Neural progenitor cell (in vitro differentiated cells): ENCODE measurements at places on chromosomes 3 and 15. TPM values are rescaled to one million over a fixed set of nuclear protein-coding genes. Genes with fewer than 3 reads are reported as not detected.
A peak's percentile ranks its signal among the peaks of the same experiment; 100 is the strongest.

ANKUB1 gene
- not detected in 2 replicates for total RNA-seq

ITIH4 gene
- 1.1 and 2.4 TPM in 2 replicates for total RNA-seq

DNA sequence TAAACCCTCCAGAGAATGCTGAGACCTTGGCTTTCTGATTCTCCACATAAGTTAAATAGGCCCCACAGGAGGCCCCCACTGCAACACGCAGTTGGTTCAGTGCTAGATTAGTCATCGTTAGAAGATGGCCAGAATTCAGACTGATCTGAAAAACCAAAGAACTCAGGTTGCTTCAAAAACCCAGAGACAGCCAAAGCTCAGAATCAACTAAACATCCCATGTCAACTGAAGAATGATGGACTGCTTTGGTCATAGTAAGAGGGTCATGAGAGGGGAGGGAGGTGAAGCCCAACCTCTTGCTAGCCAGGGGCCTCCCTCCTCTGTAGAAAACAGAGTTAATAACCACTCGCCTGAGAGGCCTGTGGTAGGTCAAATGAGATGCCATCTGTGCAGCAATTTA, 93.1 kb downstream of the AKAP13 start:
- H3K4me1 ChIP-seq, result peaks cover 50% of the 10 kb centered on the region
- H3K27ac ChIP-seq, result no peak overlapping the region
- H3K4me3 ChIP-seq, result no peak overlapping the region
- no peak for DNase-seq

GRCh38 chr3:52774066-52774713, 3.2 kb upstream of the ITIH1 start:
- no peak overlapping the region for H3K4me3 ChIP-seq
- no peak for DNase-seq
- H3K27ac ChIP-seq, result no peak overlapping the region
- H3K27me3 ChIP-seq, result no peaks in the 10 kb centered on the region

- peaks cover 8% of the 10 kb centered on the region for H3K4me1 ChIP-seq
- no peak for DNase-seq
- H3K27me3 ChIP-seq, result no peaks in the 10 kb centered on the region
Measured at GRCh38 chr3:184791171-184791570, 20.8 kb upstream of the VPS8 start.

- no peak overlapping the region for H3K4me3 ChIP-seq
- no peaks in the 10 kb centered on the region for H3K36me3 ChIP-seq
- H3K27me3 ChIP-seq, result no peaks in the 10 kb centered on the region
- no peak for DNase-seq
- no peak overlapping the region for H3K27ac ChIP-seq
- H3K4me1 ChIP-seq, result no peaks in the 10 kb centered on the region
Measured at GRCh38 chr15:90295270-90295648, 29.8 kb downstream of the NGRN start.

GRCh38 chr3:117473981-117474538, 764.5 kb downstream of the TUSC7 start:
- no peak overlapping the region for H3K27ac ChIP-seq
- peaks cover 7% of the 10 kb centered on the region for H3K4me1 ChIP-seq
- H3K4me3 ChIP-seq, result no peak overlapping the region
- H3K27me3 ChIP-seq, result no peaks in the 10 kb centered on the region
- no peaks in the 10 kb centered on the region for H3K36me3 ChIP-seq

DNA sequence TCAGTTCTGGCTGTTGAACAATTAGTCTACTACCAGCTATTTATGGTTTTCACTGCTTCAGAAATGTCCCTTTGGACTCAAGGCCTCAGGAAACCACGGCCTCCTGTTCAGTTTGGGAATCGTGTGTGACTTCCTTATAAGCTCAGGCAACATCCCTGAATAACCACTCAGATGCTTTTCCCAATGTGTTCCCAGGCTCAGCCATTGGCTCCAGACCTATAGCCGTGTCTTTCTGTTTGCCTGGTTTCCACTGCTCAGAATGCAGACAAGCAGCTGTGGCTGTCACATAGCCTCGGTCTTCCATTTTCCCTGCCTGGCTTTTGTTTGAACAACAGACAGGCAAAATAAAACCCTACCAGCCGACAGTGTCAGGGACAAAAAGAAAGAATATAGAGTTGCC, 63.2 kb upstream of the ATP2B2 start:
- no peaks in the 10 kb centered on the region for H3K4me1 ChIP-seq
- no peaks in the 10 kb centered on the region for H3K27me3 ChIP-seq
- no peak for DNase-seq
- H3K4me3 ChIP-seq, result no peak overlapping the region
- no peak overlapping the region for H3K27ac ChIP-seq

GRCh38 chr3:128004661-128005060, 47.6 kb upstream of the SEC61A1 start:
- no peak for DNase-seq
- no peak overlapping the region for H3K4me3 ChIP-seq
- H3K27ac ChIP-seq, result no peak overlapping the region
- peaks cover 19% of the 10 kb centered on the region for H3K4me1 ChIP-seq

DNA sequence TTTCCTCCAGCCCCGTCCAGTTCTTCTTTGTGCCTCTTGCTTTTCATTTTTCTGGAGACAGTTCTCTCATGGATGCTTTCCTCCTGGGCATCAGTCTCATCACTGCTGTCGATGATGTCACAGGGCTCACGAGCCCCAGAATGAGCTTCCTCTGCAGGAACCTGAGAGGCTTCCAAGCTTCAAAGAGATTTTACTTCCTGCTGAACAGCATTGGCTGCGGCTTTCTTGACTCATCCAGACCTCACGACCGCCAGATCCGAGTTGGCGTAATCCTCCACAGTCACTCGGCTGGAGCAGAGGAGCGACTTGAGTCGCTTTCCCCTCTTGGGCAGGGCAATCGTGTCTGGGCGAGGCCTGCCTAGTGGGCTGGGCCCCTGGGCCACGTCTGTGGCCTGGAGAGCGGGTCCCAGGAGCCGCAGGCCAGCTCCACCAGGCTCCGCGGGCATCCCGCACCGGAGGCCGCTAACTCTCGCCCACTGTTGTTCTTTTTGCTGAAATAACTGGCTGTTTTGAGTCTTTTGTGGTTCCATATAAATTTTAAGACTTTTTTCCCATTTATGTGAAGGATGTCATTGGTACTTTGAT, 20.8 kb upstream of the FAN1 start:
- no peak overlapping the region for H3K27ac ChIP-seq
- H3K4me1 ChIP-seq, result no peaks in the 10 kb centered on the region
- H3K27me3 ChIP-seq, result no peaks in the 10 kb centered on the region
- H3K36me3 ChIP-seq, result no peaks in the 10 kb centered on the region

GRCh38 chr15:68210821-68211655, 5.9 kb upstream of the CALML4 start:
- peaks cover 15% of the 10 kb centered on the region for H3K4me1 ChIP-seq
- H3K27ac ChIP-seq, result no peak overlapping the region
- no peaks in the 10 kb centered on the region for H3K27me3 ChIP-seq
- DNase-seq, result peak; percentile 82
- no peaks in the 10 kb centered on the region for H3K36me3 ChIP-seq
